GM03348 (cell line): ENCODE measurements at places on chromosomes 4 and X.

DNA sequence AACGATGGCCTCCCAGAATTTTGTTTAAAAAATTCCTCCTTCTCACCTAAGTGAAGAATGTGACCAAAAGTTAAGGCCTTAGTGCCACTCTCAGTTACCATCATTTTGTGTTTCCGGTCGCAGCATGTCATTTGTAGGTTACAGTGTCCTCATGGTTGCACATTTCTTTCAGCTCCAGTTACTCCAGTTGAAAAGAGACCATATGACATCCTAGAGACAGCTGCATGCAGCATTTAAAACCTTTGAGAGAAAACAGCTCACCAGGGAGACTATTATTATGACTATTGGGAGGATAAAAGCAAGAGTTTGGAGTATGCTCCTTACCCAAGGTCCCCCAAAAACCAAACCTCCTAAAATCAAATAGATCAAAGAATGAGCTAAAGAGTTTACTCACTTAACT is 45.8 kb downstream of the MGARP start:
- DNase-seq = no peak

GRCh38 chrX:2230457-2230856 is 270.3 kb downstream of the DHRSX start:
- no peak for DNase-seq

DNA sequence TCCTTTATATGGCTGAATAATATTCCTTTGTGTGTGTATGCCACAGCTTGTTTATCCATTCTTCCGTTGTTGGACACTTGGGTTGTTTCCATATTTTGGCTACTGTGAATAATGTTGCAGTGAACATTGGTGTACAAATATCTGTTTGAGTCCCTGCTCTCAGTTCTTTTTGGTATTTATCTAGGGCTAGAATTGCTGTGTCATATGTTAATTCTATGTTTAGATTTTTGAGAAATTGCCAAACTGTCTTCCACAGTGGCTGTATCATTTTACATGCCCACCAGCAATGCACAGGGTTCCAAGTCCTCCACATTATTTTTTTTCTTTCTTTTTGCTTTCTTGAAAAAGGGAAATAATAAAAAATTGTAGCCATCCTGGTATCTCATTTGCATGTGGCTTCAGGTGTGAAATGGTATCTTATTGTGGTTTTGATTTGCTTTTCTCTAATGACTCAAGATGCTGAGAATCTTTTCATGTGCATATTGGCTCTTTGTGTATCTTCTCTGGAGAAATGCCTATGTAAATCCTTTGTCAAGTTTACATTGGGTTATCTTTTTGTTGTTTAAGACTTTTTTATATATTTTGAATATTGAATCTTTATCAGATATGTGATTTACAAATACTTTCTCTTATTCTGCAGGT is 129.7 kb downstream of the RAPGEF2 start:
- no peak for DNase-seq

- DNase-seq = no peak
Measured at GRCh38 chrX:45768666-45769236, 568.1 kb upstream of the DIPK2B start.

GRCh38 chr4:9904976-9905587 is 116.2 kb downstream of the SLC2A9 start:
- DNase-seq = no peak

- DNase-seq = no peak
Measured at GRCh38 chr4:159506801-159507517, 404.1 kb downstream of the RAPGEF2 start.

GRCh38 chr4:6771229-6771671 is 11.3 kb upstream of the KIAA0232 start:
- DNase-seq = no peak

DNA sequence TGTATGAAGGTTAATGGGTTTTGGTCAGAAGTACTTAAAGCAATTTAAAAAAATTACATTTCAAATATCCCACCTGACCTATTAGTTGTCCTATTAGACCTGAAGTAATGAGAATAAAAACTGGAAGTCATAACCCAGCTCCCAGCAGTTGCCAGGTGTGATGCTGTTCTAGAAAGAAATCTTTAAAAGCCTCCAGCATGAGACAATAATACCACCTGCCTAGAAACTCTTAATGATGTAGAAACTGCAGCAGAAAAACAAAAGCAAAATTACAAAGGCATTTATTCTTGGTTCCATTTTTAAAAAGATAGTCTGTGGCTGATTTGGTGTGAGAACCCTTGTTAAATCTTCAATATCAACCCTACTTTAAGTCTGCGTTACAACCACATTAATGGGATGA is 1137.7 kb upstream of the TENM3 start:
- no peak for DNase-seq

DNA sequence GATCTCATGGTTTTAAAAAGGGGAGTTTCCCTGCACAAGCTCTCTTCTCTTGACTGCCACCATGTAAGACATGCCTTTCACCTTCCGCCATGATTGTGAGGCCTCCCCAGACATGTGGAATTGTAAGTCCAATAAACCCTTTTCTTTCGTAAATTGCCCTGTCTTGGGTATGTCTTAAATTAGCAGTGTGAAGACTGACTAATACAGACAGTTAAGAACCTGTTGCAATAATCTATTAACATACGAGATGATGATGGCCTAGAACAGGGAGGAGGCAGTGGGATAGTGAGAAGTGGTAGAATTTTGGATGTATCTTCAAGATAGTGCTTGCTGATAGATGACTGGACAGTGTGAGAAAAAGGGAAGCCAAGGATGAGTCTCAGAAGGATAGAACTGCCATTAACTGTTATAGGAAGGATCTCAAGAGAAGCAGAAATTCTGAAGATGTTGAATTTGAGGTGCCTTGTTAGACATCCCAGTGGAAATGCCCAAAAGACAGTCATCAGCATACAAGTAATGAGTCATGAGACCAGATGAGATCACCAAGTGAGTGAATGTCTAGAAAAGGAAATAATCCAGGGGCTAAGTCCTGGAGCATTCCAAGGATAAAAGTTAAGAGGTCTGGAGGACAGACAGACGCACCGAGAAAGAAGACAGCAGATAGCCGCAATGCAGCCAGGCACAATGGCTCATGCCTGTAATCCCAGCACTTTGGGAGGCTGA is 38.8 kb upstream of the UGDH start:
- peak; percentile 80 for DNase-seq

GRCh38 chr4:124943145-124943889 is 230.8 kb upstream of the ANKRD50 start:
- DNase-seq = no peak

DNA sequence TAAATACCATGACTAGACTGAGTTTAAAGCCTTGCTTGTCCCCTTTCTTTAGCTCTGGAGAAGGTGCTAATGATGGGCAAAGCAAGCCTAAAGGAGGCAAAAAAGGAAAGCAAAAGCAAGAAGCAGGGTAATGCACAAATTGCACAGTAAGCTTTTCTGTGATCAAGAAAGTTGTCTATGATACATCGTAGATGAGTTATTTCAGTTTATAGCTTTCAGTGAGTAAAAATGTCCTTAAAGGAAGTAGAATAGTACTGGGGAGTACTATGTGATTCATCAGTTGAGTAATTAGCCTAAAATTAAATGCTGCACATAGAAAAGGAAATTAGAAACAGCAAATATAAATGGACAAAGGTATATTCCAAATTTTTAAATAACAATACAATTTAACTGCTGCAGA is 50.2 kb upstream of the PDE5A start:
- DNase-seq = peak; percentile 7

GRCh38 chrX:120517936-120518335 is 42.8 kb downstream of the CUL4B start:
- DNase-seq = no peak

DNA sequence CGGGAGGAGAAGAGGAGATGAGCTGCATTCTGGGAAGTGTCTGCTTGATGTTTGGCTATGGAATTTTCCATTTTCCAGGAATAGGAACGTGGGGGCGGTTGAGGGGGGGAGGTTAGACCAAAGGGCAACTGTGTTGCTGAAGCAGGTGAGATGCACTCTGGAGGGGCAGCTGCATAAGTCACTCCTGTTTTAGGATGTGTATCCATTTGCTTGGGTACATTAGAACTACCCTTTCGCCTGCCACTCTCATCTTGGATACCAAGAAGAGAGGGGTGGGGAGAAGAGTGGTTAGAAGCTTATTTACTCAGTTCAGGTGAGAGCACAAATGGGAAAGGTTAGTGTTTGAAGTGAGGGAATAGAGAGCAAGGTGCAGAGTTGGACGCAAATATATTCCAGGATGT is 934 bp upstream of the GPR119 start:
- DNase-seq = no peak

DNA sequence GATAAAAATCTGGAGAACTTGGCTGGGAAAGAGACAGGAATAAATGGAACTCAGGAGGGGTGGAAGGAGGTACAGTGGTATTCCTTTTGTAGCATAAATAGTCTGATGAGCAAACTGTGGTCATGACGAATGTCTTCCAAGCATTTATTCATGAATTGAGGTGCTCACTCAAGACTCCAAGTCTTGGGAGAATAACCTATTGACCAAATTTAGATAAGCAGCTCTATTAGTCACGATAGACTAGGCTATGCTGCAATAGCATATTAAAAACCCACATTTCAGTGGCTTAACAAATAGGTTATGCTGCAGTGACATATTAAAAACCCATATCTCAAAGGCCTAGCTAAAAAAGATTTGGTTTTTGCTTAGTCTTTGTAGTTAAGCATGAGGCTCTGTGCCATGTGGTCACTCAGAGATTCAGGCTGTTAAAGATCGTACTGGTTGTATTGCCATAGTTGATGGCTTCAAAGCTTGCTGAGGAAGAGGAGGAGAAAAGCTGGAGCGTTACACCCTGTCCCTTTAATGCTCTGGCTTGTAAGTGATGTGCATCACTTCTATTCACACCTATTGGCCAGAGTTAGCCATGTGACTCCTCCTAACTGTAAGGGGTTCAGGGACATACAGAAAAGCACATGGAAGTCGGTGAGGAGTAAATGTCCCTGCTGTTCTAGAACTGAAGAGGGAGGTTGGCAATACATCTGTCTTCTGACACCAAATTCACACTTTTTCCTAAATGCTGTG is 24.5 kb upstream of the CCDC149 start:
- DNase-seq = no peak

DNA sequence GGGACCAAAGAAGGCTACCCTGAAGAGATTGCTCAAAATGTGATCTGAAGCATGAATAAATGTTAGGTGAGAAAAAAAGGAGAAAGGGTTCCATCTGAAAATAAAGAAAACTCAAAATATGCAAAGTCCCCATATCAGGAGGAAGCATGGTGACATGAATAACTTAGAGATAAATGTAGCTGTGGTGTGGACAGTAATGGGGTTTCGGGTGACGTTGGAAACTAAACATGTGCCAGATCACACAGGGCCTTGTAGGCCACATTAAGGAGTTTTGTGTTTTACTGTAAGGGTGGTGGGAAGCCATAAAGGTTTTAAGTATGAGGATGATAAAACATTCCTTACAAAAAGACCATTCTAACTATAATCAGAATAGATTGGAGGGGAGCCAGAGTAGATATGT is 40.3 kb upstream of the ACSL4 start:
- no peak for DNase-seq

DNA sequence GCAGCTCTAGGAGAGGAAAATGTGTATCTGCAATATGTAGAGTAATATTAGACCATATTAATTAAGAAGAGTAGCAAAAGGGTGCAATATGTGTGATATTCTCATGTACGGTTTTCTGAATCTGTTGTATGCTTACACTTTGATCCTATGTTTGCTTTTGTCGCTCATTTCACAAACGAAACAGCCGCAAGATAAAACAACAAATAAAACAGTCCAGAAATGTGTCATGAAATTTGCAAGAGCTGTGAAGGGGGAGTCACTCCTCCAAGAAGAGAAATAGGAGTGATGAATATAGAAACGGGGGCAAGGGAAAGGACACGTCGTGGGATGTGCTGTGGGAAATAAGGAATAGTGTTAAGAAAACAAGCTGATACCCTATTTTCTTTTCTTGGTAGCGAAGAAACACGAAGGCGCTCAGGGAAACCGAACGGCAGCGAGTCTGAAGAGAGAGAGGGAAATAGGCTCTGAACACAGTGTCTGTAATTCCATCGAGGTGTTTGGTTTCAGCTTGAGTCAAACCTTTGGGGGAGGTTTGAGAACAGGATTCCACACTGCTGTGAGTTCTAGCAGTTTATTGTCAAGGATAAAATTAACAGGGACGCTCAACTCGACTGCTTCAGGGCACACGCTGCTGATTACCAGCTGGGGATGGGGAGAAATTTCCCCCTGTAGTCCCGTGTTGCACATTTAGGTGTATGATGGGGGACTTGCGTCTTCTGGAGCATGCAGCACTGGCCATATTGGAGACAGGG is 595.6 kb upstream of the TENM3 start:
- DNase-seq = no peak

DNA sequence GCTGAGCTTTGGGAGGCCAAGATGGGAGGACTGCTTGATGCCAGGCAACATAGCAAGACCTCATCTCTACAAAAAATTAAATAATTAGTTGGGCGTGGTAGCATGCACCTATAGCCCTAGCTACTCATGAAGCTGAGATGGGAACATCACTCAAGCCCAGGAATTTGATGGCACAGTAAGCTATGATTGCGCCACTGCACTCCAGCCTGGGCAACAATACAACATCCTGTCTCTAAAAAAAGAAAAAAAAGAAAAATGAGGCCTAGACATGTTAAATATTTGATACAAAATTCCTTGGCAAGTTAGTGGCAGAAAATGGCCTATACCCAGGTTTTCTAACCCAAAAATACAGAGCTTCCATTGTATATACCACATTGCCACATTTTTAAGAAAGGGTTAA is 88.1 kb upstream of the MAB21L2 start:
- DNase-seq = peak; percentile 9

GRCh38 chrX:9482837-9483236 is 18.0 kb downstream of the TBL1X start:
- DNase-seq = no peak

DNA sequence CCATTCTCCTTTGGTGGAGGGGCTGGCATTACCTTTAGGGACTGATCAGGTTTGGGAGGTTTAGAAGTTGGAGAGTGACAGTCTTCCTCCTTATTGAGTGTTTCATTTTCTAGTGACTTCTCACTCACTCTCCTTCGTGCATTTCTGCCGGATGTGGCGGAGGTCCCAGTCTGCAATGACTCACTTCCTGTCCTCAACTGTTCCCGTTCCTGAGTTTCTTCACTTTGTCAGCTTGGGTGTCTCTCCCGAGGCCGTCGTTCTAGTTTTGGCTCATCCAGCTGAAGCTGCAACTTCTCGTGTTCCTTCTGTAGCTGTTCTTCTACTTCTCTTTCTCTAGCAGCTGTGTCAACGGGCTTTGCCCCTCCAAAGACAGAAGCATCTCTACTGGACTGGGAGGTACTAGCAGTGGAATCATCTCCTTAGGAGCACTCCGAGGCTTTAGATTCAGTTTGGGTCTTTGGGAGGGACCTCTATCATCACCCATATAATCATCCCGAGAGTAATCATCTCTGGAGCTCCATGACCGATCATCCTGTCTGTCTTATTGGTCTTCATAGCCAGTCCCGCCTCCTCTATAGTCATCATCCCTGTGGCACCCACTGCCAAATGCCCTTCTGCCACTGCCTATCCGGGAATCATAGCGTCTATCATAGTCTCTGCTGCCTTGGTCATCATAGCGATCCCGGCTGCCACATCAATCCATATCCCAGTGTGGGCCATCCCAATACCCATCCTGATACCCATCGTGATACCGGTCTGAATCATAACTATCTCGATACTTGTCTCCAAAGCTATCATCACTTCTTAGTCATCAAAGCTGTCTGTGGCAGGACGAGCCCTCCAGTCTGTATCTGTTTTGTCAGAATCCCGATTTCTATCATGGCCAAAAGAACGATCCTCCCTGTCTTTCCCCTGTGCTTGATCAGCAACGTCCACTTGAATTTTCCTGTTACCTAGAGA is 35.3 kb upstream of the VSIG4 start:
- no peak for DNase-seq

GRCh38 chrX:138858438-138858837 is 146.9 kb upstream of the FGF13 start:
- DNase-seq = peak; percentile 43
